ENCODE measurements at places on chromosomes 3 and 15.

DNA sequence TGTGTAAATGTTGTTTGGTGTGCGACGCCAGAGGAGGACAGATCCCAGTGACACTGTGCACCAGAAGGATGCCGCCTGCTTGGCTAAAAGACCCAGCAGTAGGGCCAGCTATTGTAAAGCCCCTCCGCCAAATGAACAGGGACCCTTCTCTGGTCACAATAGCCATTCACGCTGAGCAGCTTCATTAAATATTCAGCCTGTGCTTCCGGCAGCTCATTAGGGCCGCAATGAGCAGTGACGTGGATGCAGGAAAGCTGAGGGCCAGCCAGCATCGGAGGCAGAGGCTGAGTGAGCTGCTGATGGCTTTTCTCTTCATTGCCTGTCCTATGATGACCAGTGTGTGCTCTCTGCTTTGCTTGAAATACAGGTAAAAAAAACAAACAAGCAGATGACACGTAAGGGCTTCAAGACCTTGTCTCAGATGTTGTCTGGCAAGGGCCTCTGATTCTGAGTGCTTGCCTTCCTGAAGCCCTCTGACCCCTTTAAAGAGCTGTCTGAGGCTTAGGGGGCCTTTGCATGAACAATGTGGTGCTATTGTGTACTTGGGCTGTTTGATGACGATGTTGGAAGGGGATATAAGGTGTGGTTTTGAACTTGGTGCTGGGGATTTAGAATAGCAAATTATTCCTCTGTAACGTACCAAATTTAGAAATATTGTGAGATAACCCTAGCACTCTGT lies 130.4 kb downstream of the FEZF2 start:
- no peak for DNase-seq

DNA sequence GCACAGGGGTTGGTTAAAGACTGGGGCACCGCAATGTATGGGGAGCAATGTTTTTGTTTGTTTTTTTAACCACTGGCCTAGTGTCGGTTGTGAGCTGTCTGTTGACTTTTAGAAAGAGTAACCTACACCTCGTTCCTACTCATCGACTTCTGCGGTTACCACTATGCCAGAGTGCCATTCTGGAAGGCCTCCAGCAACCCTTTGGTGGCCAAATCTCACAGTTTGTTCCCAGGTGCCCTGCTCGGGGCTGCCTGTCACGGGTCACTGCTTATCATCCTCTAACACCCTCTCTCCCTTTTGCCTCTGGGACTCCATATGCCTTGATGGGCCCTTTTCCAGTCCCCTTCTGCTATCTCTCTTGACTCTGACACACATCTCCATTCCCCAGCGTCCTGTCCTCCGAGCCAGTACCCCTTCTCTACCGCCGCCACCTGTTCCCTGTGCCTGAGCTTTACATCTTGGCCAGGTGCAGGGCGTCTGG lies 290.4 kb upstream of the C2CD4B start:
- no peak for DNase-seq

GRCh38 chr3:135007607-135008006 lies 212.5 kb downstream of the EPHB1 start:
- DNase-seq, result no peak

GRCh38 chr3:8212794-8213193 lies 288.8 kb upstream of the LMCD1 start:
- no peak for DNase-seq

DNA sequence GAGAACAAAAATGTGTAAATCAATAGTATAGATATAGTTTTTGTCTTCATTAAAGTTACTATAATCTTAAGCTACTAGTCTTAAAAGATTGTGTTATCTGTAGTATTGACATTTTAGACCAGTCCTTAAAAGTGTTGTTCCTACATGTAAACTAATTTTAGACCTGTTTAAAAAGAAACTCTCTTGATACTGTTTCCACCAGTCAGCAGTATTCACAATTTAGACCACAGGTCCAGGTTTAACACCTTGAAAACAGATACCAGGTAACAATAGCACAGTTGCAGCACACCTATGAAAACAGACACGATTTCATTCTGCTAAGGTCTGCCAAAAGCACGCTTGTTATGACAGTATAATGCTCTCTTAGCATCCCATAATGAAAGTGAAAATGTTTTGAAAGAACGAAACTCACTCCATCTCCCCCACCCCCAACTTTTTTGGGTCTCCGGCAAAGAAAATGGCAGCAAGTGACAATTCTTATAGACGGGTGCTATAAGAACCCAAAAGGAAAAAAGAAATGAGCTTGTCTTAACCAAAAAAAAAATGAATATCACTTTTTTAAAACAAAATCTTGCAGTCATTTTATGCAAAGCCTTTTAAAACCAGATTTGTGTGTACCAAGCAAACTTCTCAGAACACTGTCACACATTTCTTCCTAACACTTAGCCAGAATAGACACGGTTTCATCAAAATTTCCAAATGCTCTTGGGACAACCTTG lies 1.6 kb downstream of the EIF4E3 start:
- peak; percentile 69 for DNase-seq

DNA sequence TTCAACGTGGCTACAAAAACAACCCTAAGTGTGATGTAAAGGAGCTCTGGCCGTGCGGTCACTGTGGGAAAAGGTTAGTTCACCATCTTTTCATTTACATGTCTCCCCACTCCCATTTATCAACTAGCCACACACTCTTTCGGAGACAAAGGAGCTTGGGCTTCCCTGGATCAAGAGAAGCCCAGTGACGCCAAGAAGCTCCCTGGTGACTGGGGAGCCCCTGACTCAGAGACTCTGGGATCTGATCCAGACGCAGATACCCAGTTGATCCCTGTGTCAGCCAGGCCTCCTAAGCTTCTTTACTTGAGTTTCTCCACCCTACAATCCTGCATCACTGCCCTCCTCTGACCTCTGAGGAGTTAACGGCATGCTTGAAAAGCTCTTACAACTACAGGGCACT lies 43.9 kb downstream of the HEG1 start:
- DNase-seq, result no peak

- no peak for DNase-seq
Measured at GRCh38 chr3:85846940-85847339, 888.2 kb downstream of the CADM2 start.

GRCh38 chr3:38157595-38157994 lies 7.7 kb upstream of the OXSR1 start:
- DNase-seq, result no peak

DNA sequence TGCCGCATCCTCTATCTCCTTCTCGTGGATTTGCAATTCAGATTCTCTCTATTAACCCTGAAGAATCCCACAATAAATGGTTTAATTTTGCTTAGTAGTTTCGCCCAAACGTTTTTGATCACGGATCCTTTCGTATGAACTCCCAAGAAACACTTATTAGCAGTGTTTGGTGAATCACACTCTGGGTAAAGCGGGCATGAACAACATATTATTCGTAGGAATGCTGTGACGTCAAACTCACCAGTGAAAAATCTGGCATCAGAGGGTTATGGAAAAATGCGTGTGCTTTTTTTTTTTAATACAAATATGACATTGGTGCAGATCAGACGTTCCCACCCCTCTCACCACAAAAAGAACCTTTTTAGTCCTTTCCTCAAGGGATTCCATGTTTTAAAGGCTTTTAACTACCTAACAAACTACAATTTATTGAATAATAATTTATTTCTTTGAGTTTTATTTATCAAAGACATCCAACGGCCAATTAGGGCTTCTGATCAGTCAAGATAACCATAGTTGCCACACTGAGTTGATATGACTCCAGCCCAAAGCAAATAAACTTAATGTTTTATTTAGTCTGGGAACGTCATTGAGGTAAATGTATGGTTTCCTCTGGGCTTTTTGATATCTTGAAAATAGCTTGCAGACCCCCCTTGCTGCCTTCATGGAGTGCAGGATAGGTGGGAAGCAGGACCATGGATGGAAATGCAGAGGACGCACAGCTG lies 45.5 kb upstream of the CGNL1 start:
- DNase-seq, result no peak

DNA sequence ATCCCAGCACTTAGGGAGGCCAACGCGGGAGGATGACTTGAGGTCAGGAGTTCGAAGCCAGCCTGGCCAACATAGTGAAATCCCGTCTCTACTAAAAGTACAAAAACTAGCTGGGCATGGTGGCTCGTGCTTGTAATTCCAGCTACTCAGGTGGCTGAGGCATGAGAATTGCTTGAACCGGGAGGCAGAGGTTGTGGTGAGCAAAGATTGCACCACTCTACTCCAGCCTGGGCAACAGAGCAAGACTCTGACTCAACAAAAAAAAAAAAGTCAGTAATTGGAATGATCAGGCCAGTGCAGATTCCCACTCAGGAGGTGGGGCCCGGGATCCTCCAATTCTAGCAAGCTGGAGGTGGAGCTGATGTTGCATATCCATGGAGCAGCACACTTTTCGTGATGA lies 5.6 kb downstream of the CFAP92 start:
- DNase-seq, result no peak

- DNase-seq, result no peak
Measured at GRCh38 chr15:78642331-78642730, 1.3 kb upstream of the CHRNB4 start.

All from central memory CD4-positive, alpha-beta T cell (primary cell).